ENCODE measurements at places on chromosomes 2 and 18.

DNA sequence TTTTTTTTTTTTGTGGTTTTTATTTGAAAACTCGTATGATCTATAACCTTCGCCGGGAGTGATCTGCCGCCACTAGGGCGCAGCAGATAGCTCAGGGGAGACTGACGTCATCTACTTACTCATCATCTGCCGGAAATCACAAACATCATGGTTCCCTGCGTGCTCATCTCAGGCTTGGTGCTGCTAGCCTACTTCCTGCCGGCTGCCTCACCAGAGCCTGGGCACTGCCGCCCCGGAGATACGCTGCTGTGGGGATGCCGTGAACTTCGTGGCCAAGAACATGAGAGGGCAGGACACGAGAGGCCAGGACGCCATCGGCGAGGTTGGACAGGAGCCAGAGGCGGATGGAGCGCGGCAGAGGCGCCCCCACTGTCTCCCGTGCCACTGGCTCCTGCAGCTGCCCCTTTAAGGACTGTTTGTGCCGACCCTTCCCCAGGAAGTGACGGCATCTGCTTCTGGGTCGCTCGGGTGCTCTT lies 68.8 kb downstream of the DOK6 start:
- no peak for DNase-seq

DNA sequence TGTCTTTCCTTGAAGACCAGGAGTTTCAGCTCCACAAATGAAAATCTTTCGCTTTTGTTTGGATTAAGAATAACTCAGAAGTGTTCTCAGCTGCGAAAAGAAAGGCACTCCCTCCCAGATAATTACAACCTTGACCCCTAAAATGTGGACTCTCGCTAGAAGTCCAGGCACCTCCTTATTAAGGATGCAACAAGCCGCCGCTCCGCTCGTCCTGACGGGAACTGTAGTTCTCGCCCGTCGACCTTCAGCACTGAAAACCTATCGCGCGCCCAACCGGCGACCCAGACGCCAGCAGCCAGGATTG lies 559 bp downstream of the IMMT start:
- no peak for DNase-seq

- DNase-seq: no peak
Observed at GRCh38 chr2:180010701-180011100, 3.6 kb upstream of the CWC22 start.

DNA sequence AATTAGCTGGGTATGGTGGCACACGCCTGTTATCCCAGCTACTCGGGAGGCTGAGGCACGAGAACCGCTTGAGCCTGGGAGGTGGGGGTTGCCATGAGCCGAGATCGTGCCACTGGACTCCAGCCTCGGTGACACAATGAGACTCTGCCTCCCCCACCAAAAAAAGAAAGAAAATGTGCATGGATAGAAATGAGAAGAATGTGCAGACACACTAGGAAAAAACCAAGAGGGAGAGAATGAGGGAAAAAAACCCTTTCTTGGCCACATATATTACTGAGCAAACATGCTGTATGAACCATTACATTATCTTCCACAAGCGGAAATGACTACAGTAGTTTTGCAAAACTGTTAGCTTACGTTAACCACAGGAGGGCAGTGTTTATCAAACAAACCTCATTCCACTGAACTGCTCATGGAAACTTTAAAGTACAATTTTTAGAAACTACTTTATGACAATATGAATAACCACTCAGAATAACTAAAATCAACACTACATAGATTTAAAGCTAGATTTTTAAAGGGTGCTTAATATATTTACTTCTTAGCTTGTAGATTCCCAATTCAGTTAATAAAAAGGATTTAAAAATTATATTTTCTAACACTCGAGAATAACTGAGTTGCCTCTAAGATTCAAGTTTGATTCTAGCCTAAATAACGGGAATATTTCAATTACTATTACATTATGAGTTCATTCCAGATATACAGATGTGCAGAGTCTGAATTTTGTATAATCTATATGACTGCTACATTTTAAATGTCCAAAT lies 26.4 kb downstream of the ASXL2 start:
- no peak for DNase-seq

DNA sequence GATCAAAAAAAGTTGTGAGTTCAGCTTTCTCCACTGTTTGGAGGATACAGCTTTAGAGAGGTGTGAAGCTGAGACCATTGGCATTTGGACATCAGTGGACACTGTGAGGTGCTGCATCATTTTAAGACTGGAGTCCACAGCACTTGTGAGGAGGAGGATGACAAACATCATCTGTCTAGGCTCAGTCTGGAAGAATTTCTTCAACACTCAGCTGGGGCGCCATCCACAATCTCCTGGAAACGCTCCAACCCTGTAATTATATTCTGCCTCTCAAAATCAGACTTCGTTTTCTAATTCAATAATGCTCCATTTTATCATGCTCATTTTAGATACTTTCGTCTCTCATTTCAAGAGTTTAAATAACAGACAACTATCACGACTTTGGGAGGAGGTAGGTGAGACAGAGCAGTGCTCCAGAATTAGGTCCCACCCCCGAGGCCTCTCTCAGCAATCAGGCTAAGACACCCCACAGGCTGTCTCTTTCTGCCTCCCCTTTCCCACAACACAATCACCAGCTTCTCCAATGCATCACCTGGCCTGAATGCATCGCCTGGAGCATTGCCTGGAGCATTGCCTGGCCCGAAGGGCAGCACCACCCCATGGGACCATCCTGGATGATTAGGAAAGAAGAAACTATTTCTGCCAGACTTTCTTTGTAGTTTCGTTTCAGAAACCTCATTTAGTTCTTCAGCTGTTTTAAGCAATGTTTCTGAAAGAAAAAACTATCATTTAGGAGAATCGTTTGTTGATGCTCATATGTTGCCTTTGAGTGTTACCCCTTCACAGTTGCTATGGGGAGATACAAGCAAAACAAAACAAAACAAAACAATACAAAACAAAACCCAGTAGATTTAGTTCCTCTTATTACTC lies 37.0 kb upstream of the DPP10 start:
- no peak for DNase-seq

DNA sequence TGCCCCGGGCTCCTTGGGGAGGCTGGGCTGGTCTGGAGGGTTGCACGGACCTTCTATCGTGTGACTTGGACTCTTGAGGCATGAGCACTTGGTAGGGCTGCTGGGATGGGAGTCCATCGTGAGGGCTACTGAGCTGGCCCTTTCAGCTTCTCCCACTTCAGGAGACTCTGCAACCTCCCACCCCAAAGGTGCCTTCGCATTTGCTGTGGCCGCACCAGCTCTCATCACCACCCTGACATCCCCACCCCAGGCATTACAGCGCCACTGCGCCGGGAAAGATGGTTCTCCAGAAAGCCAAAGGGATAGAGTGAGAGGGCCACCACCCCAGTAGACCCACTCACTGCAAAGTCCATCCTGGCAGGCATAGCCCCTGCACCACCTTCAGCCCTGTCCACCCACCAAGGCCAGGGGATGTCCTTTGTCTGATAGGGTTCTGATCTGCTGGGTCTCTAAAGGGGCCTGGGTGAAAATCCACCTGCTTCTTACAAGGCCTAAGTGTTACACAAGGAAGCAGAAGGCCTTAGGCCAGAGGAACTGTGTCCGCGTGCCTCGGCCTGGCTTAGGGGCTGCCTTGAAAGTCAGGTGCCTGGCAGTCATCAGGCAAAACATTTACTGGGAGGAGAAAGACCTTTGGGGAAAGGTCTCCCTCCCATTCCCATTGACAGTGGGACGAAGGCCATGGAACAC lies 5.1 kb downstream of the EHD3 start:
- no peak for DNase-seq

- no peak for DNase-seq
Observed at GRCh38 chr18:62539284-62540165, 16.7 kb downstream of the ZCCHC2 start.

DNA sequence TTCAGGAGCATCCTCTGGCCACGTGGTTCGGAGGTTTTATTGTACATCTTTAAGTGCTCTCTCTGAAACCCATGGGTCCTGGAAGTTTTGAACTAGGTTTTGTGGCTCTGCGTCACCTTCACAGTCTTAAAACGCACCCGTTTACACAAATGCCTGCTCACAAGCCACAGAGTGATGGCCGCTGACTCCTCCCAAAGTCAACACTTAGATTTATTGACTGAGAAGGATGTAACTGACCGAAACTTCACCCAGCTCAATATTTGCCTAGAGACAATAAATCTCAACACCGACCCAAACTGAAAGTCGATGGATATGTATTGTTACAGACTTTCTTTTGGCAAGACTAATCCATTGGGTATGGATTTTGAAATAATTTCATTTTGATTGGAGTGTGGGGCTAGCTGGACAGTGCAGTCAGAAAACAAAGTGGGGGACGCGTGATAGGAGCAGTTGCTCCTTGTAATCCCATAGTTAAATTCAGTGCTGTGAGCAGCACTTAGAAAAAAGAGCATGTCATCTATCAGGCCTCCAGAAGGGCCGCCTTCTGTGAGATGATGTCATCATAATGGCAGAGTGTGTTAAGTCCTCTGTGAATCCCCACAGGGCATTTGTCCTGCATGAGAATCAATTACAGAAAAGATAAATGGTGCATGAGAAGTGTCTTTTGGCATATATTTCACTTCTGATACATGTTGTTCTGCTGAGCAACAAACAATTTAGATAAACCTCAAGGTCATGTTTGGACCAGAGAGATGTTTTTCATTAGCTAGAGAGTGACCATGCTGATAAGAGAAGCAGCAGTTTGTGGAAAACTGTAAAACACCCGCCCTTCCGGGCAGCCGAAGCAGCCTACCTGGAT lies 183.7 kb downstream of the INO80D start:
- DNase-seq: no peak

DNA sequence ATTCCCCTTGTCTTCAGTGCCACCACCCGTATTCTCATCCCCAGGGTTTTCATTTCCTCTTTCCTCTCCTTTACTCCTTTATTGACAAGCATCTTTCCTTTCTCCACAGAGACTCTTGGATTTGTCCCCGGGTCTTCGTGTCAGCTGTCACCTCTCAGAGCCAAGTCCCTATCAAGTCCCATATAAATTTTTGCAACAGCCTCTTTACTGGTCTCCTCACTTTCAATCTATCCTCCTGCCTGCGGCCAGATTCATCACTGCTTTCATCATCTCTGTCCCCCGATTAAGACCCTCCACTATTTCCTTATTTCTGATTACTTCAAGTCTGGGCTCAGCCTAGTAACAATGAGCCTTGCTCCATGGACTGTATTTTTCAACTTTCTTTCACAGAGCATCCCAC lies 113.8 kb downstream of the CTAGE1 start:
- DNase-seq: no peak

DNA sequence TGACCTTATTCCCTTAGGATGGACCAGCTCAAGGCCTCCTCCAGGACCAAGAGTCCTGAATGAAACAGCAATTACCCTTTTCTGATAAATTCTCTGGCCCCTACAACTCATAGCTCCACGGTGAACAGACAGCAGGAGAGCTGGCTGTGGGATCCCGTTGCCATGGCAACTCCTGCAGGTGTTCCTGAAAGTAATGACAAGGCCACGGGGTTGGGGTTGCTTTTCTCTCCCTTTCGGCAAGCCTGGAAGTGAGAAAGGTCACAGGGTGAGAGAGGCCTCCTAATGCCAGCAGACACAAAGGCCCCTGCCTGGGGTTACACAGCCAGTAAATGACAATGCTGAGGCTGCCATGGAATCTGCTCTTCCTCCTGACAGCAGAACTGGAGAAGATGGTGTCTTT lies 403.0 kb downstream of the NBAS start:
- DNase-seq: no peak
